ENCODE measurements at places on chromosomes 6 and 20. TPM values are rescaled to one million over a fixed set of nuclear protein-coding genes. Genes with fewer than 3 reads are reported as not detected.
A peak's percentile ranks its signal among the peaks of the same experiment; 100 is the strongest.

Gene F13A1
- not detected for total RNA-seq

DNA sequence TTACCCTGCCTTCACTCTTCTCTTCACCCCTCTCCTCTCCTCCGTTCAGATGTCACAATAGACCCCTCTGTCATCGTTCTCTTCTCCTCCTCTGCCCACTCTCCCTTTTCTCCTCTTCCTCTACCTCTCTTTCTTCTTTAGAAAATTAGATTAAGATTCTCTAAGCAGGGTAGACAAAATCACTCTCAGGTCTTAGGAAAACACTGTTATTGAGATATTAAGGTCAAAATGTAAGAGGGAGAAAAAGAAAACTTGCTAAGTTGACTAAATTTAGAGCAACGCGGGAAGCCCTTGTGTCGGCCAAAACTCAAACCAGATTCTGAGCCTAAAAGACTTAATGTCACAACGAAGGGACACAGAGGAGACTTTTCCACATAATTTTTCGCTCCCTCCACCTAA is 22.1 kb upstream of the ZNF184 start:
- no peak for DNase-seq

- peak; percentile 40 for DNase-seq
These were observed 19.9 kb downstream of the ACSS1 start for GRCh38 chr20:25038103-25038410.

Gene CDH26
- 0.15 TPM for total RNA-seq

DNA sequence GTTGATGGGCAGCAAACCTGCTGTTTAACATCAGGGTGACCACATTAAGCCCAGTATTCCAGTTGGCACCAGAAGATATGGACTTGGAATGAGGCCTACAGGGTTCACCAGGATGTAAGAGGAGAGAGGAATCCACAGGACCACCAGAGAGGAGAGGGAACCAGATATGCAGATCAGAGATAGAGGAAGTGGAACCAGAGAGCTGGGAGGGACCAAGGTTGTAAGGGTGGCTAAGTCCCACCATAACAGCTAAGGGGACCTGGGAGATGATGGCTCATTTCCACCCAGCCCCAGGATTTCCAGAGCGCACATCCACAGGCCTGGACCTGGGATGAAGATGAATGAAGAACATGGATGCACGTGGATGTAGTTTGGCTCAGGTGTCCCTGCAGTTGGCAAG is 11.1 kb downstream of the BTN2A1 start:
- DNase-seq, result no peak

DNA sequence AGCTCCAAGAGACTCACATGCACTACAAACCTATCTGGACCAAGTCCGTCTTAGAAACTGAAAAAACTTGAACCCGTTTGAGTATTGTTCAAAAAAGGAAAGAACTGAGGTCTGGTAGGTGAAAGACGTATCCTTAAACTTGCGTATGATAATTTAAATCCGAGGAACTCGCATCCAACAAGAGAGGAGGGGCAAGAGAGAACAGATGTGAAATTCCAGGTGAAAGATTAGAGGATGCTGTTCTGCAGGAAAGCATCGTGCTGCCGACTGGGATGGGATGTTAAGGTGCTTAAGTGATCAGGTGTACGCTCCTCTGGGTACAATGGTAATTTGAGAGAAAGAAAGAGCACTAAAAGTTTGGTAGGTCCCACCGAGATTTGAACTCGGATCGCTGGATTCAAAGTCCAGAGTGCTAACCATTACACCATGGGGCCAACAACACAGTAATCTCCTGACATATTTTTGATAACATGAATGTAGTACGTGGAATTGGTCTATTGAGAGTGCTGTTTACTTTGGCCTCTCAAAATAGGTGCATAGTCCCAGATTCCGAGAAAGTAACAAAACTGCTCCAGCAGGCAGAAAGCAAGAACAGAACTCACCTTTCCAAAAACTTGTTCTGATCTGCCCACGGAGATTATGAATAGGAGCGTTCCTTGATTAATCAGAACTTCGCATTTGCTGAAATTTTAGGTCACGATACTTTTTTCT is 53.5 kb upstream of the BTN3A2 start:
- DNase-seq, result peak; percentile 89

GRCh38 chr6:17972978-17973622 is 14.3 kb downstream of the KIF13A start:
- no peak for DNase-seq

GRCh38 chr20:23229989-23230388 is 120.6 kb upstream of the NXT1 start:
- no peak for DNase-seq

GRCh38 chr6:90534337-90535025 is 52.4 kb downstream of the MAP3K7 start:
- no peak for DNase-seq

DNA sequence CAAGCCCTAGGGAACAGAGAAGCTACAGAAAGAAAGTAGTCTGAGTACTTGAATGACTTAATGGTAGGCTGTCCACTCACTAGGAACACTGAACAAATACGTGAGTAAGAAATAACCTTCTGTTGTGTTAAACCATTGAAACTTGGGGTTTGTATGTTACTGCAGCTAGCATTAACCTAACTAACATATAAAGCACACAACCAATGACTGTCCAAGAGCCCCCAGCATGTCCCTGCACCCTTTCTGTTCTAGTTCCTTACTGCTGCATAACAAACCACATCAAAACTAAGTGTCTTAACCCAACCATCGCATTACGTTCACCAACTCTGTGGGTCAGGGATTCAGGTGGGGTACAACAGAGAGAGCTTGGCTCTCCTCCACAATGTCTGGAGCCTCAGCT is 10.5 kb upstream of the RNF8 start:
- DNase-seq, result no peak

DNA sequence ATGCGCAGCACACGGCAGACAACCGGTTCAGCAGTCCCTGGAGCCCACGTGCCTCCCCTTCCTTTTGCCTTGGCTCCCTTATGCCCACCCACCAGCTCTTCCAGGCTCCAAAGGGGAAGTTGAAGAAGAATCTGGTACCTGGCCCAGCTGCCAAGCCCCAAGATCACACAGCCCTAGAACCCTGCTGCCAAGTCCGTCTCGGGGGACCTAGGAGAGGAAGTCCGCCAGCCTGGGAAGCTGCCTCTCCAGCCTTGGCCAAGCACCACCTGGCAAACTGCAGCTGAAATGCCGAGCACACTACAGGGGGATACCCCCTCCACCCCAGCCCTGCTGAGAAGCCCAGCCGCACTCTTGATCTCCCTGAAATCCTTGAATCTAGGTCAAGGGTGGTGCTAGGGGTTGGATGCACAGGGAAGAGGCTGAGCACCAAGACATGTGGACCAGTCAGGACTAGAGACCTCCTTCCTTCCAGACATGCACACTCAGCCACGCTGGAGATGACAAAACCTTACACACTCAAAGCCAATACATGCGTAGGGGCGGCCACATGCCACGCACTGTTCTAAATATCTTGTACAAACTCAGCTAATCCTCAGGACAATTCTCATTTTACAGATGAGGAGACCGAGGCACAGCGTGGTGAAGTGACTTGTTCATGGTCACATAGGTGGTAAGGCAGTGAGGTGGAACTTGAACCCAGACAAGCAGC is 124.1 kb downstream of the PREX1 start:
- DNase-seq, result no peak

- no peak for DNase-seq
These were observed 80.6 kb upstream of the EYA4 start for GRCh38 chr6:133160536-133160935.

DNA sequence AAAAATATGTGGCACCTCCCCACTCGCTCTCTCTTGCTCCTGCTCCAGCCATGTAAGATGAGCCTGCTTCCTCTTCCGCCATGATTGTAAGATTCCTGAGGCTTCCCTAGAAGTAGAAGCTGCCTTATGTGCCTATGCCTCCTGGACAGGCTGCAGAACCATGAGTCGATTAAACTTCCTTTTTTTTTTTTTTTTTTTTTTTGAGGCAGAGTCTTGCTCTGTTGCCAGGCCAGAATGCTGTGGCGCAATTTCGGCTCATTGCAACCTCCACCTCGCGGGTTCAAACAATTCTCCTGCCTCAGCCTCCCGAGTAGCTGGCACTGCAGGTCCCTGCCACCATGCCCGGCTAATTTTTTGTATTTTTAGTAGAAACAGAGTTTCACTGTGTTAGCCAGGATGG is 112.5 kb downstream of the FAM217A start:
- no peak for DNase-seq

GRCh38 chr6:117399924-117400323 is 25.8 kb downstream of the ROS1 start:
- DNase-seq, result peak; percentile 23

Gene EFCAB8
- total RNA-seq, result not detected

DNA sequence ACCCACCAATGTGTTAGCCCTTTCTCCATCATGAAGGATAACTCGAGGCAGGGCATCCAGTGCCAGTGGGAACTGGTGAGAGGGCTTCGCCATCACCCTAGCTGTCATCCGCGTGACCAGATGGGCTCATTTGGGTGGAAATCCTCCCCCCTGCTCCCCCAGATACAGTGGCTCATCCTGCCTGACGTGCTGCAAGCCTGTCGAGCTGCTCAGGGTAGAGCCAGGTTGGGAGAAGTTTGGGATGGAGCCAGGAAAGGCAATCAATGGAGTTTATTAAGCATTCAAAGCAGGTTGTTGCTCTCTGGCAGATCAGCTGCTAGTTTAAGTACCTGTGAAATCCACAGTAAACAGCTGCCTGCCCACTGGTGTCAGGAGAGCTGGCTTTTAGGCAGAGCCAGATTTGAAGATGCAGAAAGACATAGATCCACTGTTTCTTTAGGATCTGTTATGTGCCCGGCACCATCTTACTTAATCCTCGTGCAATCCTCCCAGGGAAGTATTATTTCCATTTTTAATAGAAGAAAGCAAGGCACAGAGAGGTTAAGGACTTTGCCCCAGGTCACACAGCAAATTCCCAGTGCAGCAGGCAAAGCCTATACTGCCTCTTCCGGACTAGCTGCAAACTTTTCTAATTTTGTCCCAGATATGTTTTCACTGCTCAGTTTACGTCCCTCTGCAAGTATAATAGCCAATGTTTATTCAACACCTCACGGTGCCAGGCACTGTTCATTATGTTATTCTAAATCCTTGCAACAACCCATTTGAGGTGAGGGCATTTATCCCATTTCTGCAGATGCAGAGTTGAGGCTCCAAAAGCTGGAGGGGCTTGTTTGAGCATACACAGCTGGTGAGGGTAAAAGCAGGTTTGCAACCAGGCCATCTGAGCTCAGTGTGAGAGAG is 54.1 kb upstream of the KCNG1 start:
- no peak for DNase-seq

DNA sequence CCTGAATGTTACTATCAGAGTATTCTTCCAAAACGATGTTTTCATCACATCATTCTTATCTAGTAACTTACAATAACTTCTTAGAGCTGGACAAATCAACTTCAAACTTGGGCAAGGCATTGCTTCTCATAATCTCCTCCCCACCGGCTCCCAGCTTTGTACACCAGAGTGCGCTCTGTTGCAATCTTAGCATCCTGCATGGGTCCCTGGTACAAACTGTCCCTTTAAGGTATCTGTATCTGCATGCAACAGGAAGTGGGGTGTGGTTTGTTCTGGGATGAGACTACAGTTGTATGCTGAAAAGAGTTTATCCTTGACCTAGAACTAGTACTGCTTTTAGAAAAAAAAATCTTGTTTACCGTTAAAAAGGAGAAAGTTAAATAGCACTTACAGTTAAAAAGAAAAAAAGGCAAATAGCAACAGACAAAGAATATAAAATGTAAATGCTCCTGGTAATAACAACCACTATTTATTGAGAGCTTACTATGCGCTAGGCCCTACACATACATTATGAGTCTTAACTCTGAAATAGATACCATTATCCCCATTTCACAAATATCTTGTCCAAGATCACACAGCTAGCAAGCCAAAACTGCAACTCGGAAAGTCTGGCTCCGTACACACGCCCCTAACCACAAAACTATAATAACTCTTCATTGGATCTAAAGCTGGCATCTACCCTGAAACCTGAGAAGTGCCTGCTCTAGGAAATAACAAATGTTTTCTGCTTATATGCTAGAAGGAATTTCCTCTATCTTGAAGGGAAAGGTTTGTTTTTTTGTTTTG is 9.8 kb upstream of the HECA start:
- peak; percentile 84 for DNase-seq

Gene CYB5R4
- 11.1 TPM for total RNA-seq

Gene MOCS1
- total RNA-seq, result 5.9 TPM

DNA sequence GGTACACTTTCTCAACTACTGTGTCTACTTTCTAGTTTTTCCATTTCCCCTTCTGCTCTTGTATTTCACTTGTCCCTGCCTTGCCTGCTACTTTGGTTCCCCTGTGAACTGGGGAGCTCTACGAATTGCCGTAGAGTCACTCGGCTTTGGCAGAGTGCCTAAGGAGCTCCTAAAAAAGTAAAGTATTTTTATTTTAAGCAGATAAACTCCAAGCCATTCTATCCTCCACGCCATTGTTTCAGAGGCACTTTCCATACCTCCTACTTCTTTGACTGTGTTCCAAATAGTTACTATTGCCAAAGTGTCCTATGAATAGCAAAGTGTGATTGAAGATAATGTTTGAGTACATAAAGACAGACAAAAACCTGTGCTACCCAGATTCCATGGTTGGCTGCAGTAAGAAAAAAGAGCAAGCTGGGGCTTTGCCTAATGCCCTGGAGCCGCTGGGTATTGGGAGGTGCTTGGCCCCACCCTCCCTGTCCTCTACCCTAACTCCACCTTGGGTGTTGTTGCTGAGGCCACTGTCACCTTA is 5.1 kb upstream of the MBOAT1 start:
- DNase-seq, result no peak

DNA sequence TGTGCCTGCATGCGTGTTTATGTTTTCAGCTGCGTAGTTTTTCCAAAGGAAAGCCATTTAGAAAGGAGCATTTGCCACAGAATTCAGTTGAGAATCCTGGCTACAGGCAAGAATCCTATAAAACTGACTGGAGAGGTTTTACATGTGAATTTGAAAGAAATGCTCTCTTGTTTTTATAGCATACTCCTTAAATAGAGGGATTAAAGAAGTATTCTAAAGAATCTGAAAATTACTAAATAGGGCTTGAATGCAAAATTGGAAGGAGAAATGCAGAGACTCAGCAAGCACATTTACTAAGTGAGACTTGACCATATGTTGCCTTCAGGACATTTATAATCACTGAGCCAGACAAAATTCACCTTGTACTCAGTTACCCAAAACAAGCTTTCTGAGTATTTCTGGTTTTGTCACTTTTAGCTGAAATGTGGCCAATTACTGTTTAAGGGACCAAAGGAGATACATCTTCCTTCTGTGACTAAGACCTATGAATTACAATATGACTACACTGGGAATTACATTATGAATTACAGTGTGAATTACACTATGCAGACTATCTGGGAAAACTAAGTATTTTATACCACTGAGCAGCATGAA is 107.4 kb upstream of the ASCC3 start:
- DNase-seq, result no peak

- no peak for DNase-seq
These were observed 91.0 kb downstream of the GFRA4 start for GRCh38 chr20:3572151-3572550.

All from M059J (cell line).